ENCODE measurements at places on chromosomes 16 and 17. TPM values are rescaled to one million over a fixed set of nuclear protein-coding genes. Genes with fewer than 3 reads are reported as not detected.
A peak's percentile ranks its signal among the peaks of the same experiment; 100 is the strongest.

DNA sequence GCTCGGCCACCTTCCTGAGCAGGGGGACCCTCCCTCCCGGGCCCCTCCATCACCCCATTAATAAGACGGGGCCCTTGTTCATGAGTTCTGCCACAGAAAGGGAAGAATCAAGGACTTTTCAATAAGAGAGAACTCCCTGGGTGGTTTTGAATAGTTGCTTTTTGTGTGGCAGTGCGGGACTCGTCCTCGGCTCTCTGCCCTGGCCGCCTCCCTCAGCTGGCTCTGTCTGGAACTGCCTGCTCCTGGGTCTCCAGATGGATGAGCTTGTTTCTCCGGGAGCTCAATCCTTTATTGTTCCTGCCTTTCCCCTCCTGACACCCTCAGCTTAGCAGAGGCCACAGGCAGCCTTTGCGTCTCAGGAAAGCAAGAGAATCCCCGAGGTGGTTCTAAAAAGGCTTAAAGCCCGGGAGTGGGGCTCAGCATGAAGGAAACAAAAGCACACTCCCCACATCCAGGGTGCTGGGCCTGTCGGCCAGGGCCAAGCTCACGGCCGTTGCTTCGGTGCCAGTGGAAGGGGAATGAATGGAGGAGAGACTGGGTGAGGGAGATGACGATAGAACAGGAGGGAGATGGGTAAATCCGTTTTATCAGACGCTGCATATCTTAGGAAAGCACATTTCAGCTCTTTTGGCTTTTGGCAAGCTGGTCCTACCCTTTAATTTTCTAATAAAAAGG lies 60.2 kb downstream of the RAI1 start:
- DNase-seq = no peak

DNA sequence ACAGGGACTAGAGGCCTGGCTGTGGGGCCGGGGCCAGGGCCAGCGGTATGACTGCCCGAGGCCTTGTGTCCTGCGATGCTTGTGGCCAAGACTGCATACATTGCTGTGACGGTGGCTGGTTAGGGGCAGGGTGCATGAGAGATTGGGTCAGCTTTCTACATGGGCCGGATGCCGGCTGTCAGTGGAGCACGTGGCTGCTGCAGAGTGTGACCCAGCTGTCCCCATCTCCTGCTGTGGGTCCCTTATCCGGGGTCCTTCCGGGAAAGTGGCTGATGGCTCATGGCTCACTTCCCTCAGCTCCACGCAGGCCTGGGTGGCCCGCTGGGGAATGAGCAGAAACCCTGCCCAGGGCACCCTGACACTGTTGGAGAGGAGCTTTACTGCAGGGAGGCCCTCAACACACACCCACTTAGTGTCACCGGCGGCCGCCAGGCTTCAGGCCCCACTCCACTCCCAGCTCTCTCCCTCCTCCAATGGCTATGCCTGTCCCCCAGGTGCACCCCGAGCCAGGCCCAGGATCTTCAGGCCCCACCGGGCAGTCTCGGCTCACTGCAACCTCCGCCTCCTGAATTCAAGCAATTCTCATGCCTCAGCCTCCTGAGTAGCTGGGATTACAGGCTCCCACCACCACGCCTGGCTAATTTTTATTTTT lies 808 bp upstream of the RGS11 start:
- no peak for DNase-seq

GRCh38 chr17:63675607-63676546 lies 24.0 kb downstream of the LIMD2 start:
- no peak for DNase-seq

DNA sequence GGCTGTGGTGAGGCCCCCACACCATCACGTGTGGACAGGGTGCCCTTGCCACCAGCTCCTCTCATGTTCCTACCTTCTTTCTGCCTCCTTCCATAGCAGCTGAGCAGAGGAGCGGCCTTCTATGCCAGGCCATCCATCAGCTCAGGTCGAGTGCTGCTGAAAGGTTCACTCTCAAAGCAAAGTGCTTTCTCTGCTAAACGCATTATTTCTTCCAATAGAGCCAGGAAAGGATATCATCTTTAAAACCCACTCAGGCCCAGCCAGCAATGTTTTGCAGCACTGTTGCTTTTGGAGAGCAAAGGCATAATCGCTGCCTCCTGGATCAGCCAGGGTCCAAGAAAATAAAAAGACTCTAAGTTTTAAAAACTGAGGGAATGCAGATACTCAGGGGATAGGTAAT lies 54.9 kb upstream of the GPRC5B start:
- no peak for DNase-seq

- DNase-seq = peak; percentile 67
Measured at GRCh38 chr17:78557598-78558039, 19.6 kb downstream of the DNAH17 start.

- DNase-seq = peak; percentile 63
Measured at GRCh38 chr16:57192720-57193486, 6.8 kb downstream of the RSPRY1 start.

GRCh38 chr17:40041196-40041595 lies 13.0 kb downstream of the MED24 start:
- DNase-seq = no peak

GRCh38 chr16:9965079-9965478 lies 217.1 kb downstream of the GRIN2A start:
- DNase-seq = no peak

DNA sequence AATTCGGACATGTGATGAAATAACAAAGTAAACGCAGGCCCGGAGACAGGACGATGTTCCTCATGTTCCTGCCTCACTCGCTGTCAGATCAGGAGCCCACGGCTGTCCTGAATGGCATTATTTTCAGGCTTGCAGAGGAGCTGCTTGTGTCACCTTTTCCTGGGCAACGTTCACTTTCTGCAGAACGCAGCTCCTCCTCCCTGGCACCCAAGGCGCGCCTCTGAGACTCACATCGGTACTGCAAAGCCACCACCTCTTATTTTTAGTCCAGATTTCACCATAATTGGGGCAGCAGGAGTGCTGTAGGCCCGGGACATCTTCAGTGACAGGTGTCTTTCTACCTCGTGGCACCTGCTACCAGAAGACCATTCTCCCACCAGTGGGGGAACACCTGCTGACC lies 8.0 kb upstream of the C16orf96 start:
- DNase-seq = no peak

GRCh38 chr16:50294955-50295354 lies 28.6 kb downstream of the ADCY7 start:
- DNase-seq = no peak

DNA sequence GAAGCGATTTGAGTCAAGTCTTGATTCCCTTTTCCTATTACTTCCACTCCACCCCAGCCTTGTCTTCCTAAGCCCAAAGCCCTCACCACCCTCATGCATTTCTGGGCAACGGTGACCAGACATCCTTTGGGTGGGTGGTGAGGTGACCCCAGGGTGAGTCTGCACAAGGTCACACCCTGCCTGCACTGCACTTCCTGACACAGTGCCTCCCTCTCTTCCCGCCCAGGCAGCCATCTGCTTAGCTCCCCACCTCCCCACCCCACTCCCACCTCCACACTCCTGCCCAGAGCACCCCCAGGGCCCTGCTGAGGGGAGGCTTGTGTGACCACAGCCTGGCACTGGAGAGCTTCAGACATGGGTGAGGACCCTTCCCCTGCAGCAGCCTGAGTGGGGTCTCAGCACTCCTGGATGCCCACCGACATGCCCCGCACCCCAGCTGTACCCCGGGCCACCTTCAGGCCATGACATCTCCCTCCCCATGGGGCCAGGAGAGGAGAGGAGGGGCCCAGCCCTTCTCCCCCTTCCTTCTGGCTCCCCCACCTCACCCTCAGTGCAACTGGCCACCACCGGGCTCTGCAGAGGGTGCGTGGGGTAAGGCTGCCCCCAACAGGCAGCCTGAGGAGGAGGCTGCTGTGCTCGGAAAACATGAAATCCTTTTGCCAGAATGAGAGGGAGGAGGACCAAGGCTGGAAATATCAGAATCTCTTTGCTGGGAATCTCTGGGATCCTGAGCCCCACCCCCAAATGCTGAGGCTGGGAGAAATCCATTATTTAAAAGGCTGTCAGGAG lies 68.6 kb downstream of the CCT6B start:
- DNase-seq = no peak

- peak; percentile 73 for DNase-seq
Measured at GRCh38 chr17:71402661-71403141, 718.1 kb upstream of the SOX9 start.

DNA sequence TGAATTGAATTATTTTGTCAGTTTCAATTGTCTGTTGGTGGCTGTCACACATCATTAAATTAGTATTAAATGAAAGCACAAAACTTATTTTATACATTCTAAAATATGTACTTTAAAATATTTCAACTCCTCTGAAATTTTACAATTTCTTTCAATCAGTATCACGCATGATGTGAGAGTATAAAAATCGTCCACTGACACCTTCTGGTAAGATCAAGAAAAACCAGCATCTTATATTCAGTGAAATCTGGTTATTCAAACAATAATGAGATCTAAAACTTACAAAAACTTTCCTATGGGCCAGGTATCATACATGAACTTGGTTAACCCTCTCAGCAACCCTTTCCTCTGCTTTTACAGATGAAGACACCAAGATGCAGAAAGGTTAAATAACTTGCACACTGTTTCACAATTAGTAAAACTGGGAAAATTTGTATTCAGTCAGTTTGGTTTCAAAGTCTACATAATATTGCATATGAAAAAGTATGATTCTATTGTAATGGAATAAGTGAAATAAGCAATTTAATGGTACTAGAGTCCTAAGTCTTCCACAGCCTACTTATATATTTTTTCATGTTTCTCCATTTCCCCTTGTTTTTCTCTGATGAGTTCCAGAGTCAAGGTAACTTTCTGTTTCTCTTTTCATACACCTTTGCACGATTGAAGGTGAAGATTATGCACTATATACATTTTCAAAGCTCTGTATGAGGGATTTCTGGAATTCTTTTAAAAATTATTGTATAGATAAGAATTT lies 58.7 kb downstream of the EFCAB5 start:
- no peak for DNase-seq

GRCh38 chr17:79806863-79807720 lies 10.2 kb upstream of the CBX8 start:
- DNase-seq = no peak

DNA sequence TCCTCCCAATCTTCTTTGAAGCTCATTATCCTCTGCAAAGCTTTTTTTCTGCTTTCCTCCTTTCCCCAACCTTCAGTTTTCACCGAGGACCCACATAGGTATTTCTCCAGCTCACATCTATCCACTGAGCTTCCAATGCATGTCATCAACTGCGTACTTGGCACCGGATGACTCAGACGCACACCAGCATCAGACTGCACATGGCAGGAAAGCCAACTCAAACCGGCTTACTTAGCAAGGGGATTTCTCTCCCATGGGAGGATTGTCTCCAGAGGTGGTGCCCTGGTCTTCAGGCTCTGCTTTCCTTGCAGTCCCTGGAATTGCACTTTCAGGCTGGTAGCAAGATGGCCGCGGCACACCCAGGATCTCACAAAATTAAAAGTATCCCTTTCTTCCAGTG lies 1.7 kb upstream of the AKTIP start:
- peak; percentile 22 for DNase-seq

GRCh38 chr17:67026341-67026740 lies 18.0 kb upstream of the CACNG1 start:
- DNase-seq = no peak

- DNase-seq = no peak
Measured at GRCh38 chr16:80585764-80586163, 45.0 kb downstream of the DYNLRB2 start.

- no peak for DNase-seq
Measured at GRCh38 chr16:66851166-66851964, 7.2 kb downstream of the CA7 start.

GRCh38 chr16:12504312-12504711 lies 299.4 kb downstream of the CPPED1 start:
- DNase-seq = no peak

GRCh38 chr17:9258115-9259015 lies 237.1 kb downstream of the NTN1 start:
- DNase-seq = no peak

GRCh38 chr17:32875923-32876416 lies 954 bp downstream of the MYO1D start:
- DNase-seq = no peak

DNA sequence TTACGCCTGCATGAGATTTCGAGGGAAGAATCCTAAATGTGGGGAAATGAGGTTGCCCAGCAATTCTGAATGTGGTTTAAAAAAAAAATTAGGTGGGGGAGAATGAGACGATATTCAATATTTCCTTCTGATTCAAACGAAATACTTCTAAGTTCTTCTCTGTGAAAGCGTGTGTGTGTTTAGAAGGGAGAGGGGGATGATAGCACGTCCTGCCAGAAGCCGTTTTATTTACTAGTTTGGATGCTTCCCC lies 47.8 kb downstream of the TBC1D16 start:
- DNase-seq = no peak

GRCh38 chr16:11405331-11406176 lies 60.3 kb downstream of the RMI2 start:
- DNase-seq = no peak

GRCh38 chr17:30950669-30951399 lies 20.0 kb upstream of the RNF135 start:
- peak; percentile 42 for DNase-seq

GRCh38 chr17:36992701-36993100 lies 43.9 kb downstream of the AATF start:
- DNase-seq = no peak

- DNase-seq = no peak
Measured at GRCh38 chr17:58640202-58640601, 51.6 kb downstream of the TEX14 start.

GRCh38 chr17:73520369-73520761 lies 123.9 kb downstream of the SDK2 start:
- no peak for DNase-seq

PITPNM3 gene
- total RNA-seq = 7.4 TPM

FBXW10B gene
- total RNA-seq = 2.3 TPM

TMEM106A gene
- total RNA-seq = 2.6 TPM

ANKRD40CL gene
- not detected for total RNA-seq

TMEM114 gene
- total RNA-seq = not detected

PABPN1L gene
- not detected for total RNA-seq

VAC14 gene
- total RNA-seq = 39.2 TPM

DOK4 gene
- total RNA-seq = 15.8 TPM

ZNF385C gene
- total RNA-seq = 0.04 TPM

ASPHD1 gene
- total RNA-seq = 2.1 TPM

C1QTNF8 gene
- total RNA-seq = not detected

TBC1D3L gene
- 2.0 TPM for total RNA-seq

MMP2 gene
- total RNA-seq = 52.9 TPM

FOXN1 gene
- 0.07 TPM for total RNA-seq

KRTAP16-1 gene
- total RNA-seq = not detected
